Activated naive CD4-positive, alpha-beta T cell treated with anti-CD3 and anti-CD28 coated beads, Interleukin-2, amount 10 ng/mL, durations not matched to agents 7 days and 5 days (primary cell): ENCODE measurements at places on chromosomes 6 and 20.

- no peak for DNase-seq
Measured at GRCh38 chr6:115706324-115706723, 354.4 kb downstream of the FRK start.

DNA sequence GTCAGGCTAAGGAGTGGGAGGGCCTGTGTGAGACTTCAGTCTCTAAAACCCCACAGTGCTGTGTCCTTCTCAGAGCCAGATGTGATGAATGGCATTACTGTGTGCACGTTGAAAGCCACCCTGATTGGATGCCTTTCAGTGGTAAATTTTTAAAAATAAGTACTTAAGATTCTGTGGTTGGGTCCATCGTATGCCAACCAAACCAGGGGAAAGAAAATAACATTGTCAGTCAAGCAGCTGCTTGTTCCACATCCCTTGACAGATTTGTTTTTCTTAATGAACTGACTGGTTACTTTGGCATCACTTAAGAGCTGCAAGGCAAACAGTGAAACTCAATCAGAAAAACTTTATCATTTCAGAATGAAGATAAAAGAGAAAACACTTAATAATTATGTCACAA lies 334.0 kb upstream of the NT5E start:
- no peak for DNase-seq

- DNase-seq, result no peak
Measured at GRCh38 chr6:13397359-13398068, 69.2 kb upstream of the TBC1D7 start.

- no peak for DNase-seq
Measured at GRCh38 chr6:48016020-48016755, 94.8 kb downstream of the PTCHD4 start.

DNA sequence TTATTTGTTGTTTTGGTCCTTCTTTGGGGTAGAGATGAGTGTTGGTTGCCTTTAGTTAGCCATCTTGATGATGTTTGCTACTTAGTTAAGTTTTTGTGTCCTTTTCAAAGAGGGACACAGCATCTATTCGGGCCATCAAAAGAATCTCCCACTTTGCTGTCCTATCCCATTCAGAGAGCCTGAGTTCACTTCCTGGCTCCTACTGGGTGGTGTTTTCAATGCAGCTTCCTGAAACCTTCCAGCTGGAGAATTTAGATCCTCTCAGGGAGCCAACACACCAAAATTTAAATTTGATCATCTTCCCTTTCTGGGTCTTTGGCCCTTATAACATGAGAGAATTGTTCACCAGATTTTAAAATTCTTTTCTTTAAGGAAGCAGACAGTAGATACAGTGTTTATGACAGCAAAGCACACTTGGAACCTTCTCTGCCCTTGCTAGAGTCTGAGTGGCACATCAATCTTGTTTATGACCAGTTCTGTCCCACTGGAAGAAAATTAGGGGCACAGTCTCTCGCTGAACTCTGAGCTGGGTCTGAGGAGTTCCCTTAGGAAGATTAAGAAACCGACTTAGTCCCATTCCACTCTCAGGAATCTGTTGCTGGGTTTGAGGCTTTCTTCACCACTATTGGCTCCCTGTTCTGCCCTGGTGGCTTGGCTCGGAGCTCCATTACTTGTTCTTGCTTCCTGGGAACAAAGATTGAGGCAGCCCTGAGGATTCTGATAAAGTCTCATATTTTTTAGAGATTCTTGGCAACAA lies 115.5 kb downstream of the CCDC170 start:
- DNase-seq, result no peak

DNA sequence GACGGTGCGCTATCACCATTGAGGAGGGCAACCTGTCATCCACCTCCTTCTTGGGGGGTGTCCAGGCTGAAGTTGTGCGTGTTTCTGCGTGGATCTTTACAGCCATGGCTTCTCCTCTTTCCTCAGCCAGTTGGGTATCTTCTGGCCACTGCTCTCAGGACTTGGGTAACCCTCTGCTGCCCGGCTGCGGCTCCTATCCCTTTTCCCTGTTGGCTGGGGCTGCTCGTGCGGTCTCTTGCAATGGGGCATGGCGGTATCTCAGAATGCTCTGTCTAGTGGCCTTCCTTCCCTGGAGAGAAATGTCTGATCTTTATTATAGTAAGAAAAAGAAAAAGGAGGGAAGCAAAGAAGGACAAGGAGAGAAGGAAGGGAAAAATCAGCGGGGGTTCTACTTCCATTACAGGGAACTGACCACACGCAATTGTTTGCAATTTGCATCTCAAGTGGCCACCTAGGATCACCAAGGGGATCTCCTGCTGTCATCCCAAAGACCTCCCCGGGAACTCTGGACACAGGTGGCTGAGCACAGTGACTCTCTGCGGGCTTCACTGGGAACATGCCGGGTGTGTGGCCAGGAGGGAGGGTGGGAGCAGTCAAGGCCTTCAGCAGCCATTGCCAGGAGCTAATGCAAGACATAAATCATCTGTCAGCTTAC lies 60.8 kb downstream of the NPEPL1 start:
- DNase-seq, result no peak

DNA sequence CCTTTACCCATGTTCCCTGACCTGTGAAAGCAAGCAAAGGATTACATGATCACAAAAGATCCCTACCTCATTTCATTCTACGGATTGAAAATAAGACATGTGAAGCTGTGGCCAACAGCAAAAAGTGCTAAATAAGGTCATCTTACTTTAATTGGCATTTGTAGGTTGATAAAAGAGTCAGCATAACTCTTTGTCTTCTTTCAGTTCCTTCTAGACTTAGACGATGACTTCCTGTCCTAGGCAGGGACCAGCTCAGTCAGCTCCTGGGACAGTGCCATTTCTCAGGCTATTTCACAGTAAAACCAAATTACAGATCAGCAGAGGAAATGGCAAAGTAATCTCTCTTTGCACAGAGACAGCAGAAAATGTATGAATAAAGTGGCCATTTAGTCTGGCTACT lies 480.7 kb downstream of the RFPL4B start:
- no peak for DNase-seq

GRCh38 chr20:63084563-63084927 lies 77.8 kb upstream of the BHLHE23 start:
- DNase-seq, result peak; percentile 16

- DNase-seq, result no peak
Measured at GRCh38 chr6:109447878-109448555, 7.5 kb downstream of the SMPD2 start.

DNA sequence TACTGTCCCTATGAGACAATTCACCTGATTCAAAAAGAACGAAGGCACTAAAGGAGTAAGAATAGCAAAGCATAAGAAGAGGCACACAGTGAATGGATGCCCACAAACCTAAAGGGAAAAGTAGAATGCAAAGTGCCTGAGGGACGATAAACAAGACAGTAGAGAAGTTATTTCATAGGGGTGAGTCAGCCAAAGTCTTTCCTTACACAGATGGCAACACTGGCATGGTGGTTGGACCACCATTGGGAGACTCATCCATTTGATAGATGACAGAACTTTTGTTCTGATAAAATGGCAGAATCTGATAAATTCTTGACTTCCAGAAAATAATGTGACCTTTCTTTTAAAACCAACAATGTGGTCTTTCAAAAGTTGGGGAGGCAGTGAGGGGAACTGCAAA lies 148.1 kb upstream of the HDAC2 start:
- DNase-seq, result no peak

GRCh38 chr6:124684621-124685020 lies 277.6 kb upstream of the RNF217 start:
- no peak for DNase-seq

- peak; percentile 44 for DNase-seq
Measured at GRCh38 chr20:47150403-47151152, 205.9 kb downstream of the ZMYND8 start.

DNA sequence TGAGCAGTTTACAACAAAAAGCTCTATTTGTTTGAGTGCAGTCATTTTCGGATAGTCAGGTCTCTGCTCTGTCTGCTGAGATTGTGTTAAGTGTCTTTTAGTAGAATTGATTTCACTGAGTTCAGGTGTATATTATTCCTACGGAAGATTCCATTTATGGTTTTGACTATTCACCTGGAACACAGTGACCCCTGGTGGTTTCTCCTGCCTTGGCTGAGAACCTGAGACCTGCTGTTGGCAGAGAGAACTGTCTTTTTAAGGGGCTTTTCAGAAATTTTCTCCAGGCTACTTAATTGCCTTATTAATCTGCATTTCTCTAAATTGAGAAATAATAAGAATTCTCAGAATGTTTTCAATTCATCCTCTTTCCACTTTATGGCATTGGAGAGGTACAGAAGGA lies 508.0 kb downstream of the TBC1D32 start:
- DNase-seq, result peak; percentile 23

DNA sequence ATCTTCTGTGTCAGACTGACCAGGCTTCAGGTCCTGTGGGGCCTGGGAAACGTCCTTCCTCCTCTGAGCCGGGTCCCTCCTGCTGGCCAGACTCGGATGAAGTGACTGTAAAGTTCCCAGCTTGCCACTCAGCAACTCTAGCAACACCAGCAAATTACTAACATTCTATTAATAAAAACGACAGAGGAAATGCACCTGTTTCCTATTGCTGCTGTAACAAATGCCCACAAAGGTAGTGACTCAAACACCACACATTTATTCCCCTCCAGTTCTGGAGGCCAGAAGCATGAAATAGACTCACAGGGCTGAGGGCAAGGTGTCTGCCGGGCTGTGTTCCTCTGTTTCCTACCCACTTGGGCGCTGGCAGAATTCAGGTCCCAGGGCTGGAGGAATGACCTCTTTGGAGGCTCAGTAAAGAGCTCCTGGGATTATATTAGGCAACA lies 48.8 kb downstream of the CTCFL start:
- DNase-seq, result no peak

DNA sequence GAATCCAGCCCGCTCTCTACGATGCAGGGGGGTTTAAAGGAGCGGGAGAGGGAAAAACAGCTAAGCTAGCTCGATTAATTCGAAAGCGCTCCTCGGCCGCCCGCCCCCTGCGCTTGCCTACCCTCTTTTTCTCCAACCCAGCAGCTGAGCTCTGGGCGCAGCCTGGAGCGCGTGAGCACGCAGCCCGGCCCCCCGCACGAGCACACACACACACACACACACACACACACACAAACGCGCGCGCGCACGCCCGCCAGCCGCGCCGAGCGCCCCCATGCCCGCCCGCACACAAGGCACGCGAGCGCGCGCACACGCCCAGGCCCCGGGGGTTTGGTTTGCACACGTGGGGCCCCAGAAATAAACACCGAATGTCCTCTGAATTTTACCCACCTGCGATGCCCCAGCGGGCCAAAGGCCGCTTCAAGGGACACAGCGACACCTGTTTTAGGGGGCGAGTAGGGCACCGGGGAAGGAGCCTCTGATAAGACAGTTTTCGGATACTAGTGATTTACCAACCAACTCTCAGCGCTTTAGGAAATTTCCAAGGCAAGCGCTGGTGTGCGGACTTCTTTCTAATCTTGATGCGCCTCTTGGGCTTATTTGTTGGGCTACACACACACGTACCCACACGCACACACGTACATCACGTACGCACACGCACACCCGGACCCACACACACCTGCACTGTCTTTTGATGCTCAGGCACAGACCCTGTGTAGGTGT lies 802 bp upstream of the NRN1 start:
- DNase-seq, result peak; percentile 61

DNA sequence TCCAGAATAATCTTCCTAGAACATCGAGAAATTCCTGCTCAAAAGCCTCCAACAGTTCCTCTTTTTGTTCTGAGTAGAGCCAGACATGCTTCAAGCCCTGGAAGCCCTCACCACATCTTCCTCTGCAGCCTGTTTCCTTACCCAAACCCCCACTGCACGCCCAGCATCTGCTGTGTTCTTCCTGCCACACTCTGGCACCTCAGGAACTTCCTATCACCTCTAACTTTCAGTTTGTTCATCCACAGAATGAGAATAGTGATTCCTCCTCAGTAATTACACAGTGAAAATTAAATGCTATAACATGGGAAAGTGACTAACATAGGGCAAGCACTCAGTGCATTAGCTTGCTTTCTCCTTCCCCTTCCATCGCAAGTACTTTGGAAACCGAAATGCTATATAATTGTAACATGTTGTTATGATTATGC lies 26.3 kb downstream of the C6orf89 start:
- DNase-seq, result peak; percentile 59

- DNase-seq, result no peak
Measured at GRCh38 chr20:63049191-63049518, 42.4 kb upstream of the BHLHE23 start.

DNA sequence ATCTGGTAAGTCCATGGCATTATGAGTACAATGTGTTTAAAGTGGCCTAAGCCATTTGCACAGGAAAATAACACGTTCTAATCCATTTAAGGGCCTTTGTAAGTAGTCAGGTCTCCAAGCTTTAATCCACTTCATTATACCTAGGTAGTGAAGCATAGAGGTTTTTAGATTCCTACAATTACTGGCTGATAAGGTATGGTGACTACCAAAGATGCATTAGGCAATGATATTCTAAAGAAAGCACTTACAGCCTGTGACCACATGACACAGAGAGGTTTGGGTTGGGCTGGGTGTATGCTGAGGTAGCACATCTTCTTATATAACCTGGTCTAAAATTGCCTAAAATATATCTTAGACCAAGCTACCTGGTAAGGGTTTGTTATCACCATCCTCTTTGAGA lies 504.4 kb downstream of the TFAP2B start:
- no peak for DNase-seq

DNA sequence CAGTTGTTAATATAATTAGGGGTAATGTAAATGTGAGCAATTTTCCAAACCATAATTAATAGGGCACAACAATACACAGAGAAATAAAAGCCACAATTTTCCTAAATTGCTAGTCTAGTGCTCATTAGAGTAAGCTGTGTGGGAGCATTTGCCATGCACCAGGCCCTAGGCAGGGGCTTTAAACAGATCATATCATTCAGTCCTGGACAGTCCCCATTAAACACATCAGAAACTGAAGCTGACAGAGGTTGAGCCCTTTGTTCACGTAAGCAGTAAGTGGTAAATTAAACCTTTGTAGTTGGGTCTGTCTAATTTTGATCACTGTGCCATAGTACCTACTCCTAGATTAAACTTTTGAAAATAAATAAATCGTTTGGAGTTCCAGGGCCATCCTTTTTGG lies 931.1 kb downstream of the C6orf118 start:
- DNase-seq, result no peak

DNA sequence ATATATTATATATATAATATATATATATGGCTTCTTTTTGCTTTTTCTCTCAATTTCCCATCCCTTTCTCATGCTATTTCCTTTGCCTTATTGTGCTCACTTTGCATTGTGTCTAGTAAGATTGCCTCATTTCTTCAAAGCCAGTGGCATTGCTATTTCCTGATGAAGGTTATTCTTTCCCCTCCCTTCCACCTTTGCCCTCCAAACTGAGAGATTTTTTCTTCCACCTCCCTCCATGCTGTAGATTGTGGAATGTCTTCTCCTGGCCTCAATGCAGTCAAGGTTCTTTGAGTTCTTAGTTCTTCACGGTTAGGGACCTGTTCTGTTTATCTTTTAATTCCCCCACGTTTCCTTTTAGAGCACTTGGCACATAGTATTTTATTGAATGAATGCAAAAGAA lies 17.2 kb downstream of the SH3BGRL2 start:
- DNase-seq, result no peak

DNA sequence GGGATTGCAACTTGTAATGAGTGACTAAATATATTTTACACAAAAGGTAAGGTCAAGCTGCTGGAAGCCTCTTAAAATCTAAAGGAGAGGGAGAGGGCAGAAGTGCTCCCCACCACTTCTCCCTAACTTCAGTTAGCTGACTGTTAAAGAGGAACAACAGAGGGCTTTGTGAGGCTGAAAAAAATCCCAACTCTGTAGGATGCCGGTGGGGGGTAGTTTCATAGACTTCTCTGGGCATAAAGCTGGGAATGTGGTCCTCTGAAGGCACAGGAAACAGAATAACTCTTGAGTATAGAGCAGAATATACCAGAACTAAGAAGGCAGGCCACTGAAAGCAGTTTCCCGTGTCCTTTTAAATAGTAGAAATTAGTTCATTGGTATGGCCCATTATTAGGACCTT lies 71.6 kb downstream of the KIF6 start:
- DNase-seq, result no peak

- peak; percentile 14 for DNase-seq
Measured at GRCh38 chr20:24985802-24986201, 6.7 kb downstream of the APMAP start.
